ENCODE measurements at places on chromosomes 11 and 22.

GRCh38 chr11:108727665-108728064 is 62.8 kb downstream of the DDX10 start:
- no peak for DNase-seq

DNA sequence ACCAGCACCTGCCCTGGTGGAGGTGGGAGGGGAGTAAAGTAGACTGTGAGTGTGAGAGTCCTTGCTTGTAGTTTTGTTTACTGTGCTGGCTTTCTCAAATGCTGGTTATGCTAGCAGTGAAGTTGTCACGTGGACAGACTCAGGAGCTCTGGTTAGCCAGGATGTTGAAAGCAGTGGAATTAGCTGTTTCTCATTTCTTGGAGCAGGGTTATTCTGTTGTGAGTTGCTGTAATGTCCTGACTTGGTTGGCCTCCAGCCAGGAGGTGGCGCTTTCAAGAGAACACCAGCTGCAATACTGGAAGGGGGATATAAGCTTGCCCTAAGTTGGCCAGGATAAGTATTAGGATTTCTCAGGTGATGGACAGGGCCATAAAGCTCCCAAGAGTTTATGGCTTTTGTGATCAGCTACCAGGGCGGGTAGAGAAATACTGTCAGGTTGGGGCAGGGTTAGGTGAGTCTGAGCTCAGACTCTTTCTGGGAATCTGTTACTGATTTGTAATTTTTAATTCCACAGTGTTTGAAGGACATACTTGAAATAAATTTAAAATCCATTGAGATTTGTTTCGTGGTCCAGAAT is 13.7 kb downstream of the CYP2D6 start:
- peak; percentile 32 for DNase-seq

- DNase-seq, result no peak
Observed at GRCh38 chr11:87046824-87047223, 9.1 kb downstream of the TMEM135 start.

GRCh38 chr11:117978991-117979390 is 7.2 kb upstream of the IL10RA start:
- DNase-seq, result no peak

DNA sequence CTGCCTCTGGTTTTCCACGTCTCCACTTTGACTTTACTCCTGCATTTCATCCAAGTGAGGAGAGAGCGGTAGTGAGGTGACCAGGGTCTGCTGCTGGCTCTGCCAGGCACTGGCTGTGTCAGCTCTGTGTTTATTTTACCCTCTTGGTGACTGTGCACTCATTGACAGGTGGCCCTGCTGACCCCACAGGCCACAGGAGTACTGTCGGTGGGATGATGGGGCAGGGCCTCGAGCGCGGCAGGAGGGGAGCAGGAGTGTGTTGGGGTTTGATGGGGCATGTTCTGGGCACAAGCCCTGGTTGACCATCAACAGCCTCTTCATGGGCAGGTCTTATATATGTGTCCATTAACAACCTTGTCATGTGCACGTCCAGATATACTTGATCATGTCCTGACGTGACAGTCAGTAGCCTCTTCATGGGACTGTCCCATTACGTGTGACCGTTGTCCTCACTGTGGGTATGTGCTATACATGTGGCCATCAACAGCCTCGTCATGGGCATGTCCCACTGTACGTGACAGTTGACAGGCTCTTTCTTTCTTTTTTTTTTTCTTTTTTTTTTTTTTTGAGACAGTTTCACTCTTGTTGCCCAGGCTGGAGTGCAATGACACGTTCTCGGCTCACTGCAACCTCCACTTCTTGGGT is 31.4 kb upstream of the ACR start:
- peak; percentile 13 for DNase-seq

DNA sequence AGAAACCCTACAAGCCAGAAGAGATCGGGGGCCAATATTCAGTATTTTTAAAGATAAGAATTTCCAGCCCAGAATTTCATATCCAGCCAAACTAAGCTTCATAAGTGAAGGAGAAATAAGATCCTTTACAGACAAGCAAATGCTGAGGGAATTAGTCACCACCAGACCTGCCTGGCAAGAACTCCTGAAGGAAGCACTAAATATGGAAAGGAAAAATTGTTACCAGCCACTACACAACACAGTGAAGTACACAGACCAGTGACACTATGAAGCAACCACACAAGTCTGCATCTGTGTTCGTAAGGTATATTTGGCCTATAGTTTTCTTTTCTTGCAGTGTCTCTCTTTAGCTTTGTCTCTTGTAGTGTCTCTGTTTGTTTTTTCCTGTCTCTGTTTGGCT is 29.0 kb downstream of the TMEM225 start:
- no peak for DNase-seq

GRCh38 chr11:111370902-111371578 is 8.0 kb downstream of the POU2AF1 start:
- DNase-seq, result no peak

DNA sequence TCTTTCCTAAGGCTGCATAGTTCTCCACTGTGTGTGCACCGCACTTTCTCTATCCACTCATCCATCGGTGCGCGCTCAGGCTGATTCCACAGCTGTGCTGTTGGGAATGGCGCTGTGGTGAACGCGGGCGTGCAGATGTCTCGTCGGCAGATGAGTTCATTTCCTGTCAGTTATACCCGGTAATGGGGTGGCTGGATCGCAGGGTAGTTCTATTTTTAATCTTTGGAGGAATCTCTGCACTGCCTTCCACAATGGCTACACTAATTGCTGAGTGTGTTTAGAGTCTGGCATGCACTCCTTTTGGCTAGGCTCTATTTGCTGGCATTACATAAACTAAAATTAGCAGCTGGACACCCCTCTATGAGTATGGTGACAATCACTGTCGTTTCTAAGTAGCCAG is 27.9 kb upstream of the KRTAP5-7 start:
- peak; percentile 72 for DNase-seq

DNA sequence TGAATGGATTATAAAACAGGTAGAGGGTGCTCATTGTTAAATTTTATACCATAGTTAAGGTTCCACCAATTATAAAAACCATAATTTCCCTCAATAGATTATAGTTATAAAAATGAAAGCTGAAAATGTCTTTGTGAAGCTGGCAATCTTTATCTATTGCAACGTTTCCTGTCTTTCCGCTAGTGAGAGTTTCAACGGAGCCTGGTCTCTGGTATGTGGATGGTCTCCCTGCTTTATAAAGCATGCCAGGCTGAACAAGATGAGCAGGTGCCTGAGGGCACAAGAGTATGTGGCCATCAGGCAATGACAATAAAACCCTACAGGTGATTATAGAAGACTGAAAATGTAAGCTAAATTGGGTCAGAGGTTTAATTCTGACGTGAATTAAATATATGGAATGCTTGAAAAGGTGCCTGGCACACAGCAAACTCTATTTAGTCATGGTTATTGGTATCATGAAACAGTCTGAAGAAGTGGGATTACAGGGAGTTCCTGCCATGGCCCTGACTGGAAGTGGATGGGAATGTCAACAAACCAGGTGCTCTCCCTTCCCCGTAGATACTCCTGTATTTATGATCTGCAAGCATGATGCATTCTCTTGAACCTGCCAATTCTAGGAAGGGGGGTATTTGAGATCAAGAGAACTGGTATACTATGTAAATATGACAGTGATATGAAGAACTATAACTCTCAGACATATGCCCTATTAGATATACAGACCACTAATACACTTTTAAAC is 115.7 kb downstream of the ENTHD1 start:
- DNase-seq, result no peak

GRCh38 chr22:29353286-29353685 is 35.1 kb downstream of the AP1B1 start:
- DNase-seq, result peak; percentile 53

DNA sequence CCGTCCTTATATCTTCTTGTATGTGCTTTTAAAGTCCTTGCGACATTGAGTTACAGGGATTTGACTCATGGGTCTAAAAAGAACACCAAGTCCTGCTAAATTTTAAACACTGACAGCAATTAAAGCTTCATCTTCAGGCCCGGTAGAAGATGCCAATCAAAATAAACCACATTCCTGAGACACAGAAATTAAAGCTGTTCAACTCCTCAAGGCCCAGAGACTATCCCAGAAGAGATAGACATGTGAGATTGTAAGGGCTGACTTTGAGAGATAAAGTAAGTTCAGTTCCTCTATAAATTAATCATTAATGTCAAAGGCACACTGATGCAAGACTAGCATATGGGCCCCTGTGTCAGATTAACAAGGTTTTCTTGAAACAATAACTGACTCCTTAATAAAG is 49.8 kb downstream of the OSBPL5 start:
- no peak for DNase-seq

- DNase-seq, result no peak
Observed at GRCh38 chr22:17694752-17695151, 56.2 kb downstream of the BCL2L13 start.

DNA sequence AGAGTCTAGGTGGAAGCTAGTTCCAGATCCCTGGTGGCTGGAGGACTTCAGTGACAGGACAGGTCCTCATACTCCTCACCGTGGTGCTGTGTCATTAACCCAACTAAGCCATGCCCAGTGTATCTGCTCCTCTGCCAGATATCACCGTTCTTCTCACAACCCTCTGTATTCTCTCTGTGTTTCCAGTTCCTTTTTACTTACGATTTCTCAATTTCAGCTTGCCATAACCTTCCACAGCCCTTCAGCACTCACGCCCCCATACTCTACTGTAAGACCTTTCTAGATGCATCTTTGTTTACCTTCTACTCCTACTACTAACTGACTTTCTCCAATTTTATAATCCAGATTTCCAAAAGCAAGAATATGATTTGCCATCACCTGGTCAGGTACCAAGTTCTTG is 26.1 kb upstream of the RIC3 start:
- DNase-seq, result no peak

DNA sequence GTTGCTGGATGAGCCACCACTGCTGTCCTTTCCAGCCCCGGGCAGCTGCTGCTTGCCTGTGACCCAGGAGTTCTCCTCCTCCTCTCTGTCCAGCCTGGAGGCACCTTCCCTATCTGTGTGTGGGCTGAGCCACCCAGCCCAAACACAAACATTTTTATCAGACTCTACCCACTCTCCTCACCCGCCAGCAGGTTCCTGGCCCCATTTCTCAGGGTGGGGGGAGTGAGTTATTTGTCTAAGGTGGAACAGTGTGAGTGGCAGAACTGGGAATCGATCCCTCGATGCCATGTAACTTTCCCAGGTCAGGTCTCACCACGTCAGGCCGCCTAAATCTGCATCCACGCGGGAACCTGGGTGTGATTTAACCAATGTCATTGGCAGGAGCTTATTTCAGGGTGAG is 20.8 kb upstream of the SMIM38 start:
- no peak for DNase-seq

GRCh38 chr11:67382276-67383136 is 9.1 kb upstream of the CLCF1 start:
- DNase-seq, result peak; percentile 86

DNA sequence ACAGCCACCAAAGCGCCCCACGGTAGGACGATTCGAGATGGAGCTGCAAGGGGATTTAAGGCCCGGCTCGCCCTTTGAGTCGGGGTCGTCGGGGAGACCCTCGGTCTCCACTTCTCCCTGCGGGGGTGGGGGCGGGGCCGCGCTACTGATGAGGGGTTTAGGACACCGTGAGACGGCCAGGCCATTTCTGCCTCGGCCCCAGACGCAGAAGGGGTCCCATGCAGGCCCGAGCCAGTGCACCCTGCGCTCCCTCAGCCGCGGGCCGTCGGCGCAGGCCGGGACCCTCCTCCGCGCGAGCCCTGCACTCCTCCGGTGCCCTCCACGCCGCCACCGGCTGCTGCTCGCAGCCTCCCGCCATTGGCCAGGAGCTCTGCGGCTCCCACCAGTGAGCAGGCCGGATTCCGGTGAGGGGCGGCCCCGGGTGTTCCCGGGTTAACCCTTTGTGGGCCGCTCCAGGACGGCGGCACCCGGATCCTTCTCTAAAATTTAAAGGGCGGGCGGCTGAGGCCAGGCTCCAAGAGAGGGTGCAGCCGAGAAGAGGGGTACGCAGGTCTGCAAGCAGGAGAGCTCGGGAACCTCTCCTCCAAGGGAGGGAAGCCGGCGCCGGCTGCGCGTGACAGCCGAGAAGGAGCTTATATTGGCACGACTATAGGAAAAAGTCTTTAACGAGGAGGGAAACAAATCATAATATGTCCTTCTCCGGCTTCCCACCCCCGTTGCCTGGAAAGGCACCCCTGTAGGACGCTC is 18.0 kb downstream of the CREB3L1 start:
- peak; percentile 81 for DNase-seq

DNA sequence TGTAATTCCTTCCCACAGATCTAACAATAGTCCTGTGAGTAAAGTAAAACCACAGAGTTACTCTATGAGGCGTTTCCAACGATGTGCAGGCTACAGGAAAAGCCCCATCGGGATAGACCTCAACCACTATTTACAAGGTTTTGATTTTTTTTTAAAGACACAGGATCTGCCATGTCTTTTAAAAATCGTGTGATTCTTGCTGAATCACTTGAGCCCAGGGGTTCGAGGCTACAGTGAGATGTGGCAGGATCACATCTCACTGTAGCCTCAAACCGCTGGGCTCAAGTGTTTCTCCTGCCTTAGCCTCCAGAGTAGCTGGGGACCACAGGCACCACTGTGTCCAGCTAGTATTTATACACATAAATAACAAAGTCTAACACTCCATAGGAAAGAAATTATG is 7.8 kb downstream of the TAF1D start:
- DNase-seq, result no peak

GRCh38 chr11:44531116-44531504 is 34.4 kb upstream of the CD82 start:
- DNase-seq, result no peak

DNA sequence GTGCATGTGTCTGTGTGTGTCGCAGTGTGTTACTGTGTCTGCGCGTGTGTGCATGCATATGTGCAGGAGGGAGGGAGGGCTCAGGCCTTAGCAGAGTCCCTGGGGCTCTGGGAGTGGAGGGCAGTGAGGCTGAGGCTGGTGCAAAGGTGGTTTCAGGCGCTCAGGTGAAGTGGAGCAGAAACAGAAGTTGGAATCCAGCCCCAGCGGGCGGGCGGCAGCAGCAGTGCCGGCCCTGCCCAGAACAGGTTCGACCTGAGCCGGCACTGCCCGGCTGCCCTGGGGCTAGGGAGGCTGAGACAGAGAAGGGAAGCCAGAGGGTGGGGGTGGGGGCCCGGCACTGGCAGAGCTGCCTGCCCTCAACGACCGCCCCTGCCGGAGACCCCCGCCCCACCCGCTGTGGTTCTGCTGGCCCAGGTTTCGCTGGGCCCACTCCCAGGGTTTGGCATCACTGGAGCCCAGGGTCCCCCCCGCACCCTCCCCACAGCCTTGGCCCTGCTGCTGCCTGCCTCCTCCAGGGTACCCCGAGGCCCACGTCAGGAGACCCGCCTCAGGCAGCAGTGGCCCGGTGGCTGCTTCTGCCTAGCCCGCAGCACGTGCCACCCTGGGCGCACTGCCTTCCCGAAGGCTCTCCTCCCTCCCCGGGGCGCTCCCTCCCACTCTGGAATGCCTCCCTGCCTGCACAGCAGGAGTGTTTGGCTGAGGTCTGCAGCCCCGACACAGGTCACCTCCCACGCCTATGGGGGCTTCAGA is 13.3 kb downstream of the ASCL2 start:
- peak; percentile 48 for DNase-seq

Data from psoas muscle (tissue), 8 donors.